ENCODE measurements at places on chromosomes 6 and 20.
A peak's percentile ranks its signal among the peaks of the same experiment; 100 is the strongest.

DNA sequence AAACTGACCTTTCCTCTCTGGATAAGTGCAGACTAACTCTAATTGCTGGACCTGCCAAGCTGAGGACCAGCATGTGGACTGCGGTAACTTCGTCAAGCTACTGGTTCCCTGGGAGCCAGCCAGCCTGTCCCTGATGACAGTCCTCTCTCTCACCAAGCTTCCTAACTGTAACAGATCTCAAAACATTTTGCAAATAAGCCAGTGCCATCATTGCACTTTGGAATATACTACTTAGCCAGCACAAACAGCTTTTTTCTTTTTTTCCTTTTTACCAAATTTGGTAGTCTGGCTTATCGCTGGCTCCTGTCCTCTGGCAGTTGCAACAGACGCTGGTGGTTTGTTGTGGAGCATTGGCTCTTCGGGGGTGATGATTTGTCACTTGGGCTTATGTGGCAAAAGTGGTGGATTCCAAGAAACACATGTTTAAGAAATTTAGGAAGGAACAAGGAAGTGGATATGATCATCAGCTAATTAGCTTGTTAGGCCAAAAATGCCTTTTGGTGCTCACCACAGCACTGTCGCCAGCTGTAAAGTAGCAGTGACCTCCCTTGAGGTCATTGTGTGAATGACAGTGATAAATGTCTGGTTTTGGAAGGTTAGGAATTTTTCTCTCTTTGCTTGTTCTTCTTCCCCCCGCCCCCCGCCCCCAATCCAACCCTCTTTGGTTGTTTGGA is 171.7 kb downstream of the CLIC5 start:
- DNase-seq, result no peak

DNA sequence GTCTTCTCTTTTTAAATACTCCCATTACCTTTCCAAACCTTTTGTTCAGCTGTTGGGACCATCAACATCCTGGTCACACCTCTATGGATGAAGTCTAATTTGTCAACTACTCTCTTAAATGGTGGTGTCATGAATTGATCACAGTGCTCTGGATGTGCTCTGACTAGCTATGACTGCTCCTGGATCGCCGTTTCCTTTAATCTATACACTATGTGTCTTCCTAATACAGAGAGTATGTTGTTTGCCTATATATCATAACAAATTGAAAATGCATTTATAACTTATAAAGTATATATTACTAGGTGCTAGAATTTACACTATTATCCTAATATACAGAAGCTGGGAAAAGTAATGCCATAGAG is 357.5 kb downstream of the LAMA2 start:
- DNase-seq, result no peak

GRCh38 chr20:59222253-59223181 is 58.9 kb downstream of the ZNF831 start:
- peak; percentile 82 for DNase-seq

- peak; percentile 20 for DNase-seq
Observed at GRCh38 chr6:170091639-170092579, 199.0 kb downstream of the DLL1 start.

GRCh38 chr6:166262743-166263515 is 45.3 kb downstream of the PRR18 start:
- no peak for DNase-seq

GRCh38 chr6:3359101-3359752 is 97.6 kb downstream of the SLC22A23 start:
- no peak for DNase-seq

- no peak for DNase-seq
Observed at GRCh38 chr6:28944412-28944865, 20.7 kb upstream of the TRIM27 start.

GRCh38 chr20:32535953-32536823 is 48.9 kb downstream of the NOL4L start:
- peak; percentile 66 for DNase-seq

- no peak for DNase-seq
Observed at GRCh38 chr6:99017150-99017549, 69.4 kb upstream of the FBXL4 start.

DNA sequence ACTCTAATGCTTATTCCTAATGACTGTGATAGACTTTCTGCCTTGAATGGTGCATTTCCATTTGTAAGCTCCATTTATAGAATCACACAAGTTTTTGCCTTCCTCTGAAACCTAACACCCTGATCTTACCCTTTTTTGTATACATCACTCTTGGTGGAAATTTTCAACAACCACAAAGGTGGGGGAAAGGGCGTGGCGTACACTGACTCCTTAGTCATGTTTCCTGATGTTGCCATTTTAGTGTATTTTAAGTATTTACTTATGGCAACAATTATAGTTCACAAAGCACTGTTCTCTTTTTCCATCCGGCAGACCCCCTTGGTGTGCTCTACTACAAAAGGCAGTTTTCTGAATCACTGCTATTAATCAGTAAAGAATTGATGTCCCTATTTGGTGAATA is 92.0 kb downstream of the ATXN1 start:
- DNase-seq, result no peak

- no peak for DNase-seq
Observed at GRCh38 chr20:31823360-31824124, 4.4 kb downstream of the MYLK2 start.

GRCh38 chr6:25050356-25050755 is 114.6 kb upstream of the RIPOR2 start:
- DNase-seq, result no peak

GRCh38 chr6:28124971-28125353 is 553 bp downstream of the ZSCAN16 start:
- no peak for DNase-seq

DNA sequence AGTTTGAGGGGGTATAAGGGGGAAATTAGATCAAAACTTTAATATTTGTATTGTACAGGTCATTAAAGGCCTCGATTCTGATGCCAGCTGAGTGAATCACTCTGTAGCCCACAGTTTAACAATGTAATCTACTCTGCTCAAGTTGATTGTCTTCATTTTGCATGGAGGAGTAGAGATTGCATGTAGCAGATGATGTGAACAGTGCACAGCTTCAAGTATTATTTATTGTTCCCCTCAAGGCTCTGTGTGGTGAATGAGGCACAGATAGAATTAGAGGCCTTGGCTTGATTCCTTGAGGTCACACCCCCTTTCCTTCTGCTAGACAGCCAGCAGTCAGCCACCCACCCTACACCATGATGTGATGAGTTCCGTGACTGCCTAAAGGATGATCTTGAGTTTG is 38.1 kb downstream of the TXLNB start:
- no peak for DNase-seq

GRCh38 chr20:51880188-51880587 is 77.9 kb upstream of the SALL4 start:
- DNase-seq, result no peak

GRCh38 chr6:3650959-3651697 is 100.4 kb downstream of the PXDC1 start:
- no peak for DNase-seq

GRCh38 chr6:157713451-157714152 is 109.4 kb upstream of the SNX9 start:
- no peak for DNase-seq

DNA sequence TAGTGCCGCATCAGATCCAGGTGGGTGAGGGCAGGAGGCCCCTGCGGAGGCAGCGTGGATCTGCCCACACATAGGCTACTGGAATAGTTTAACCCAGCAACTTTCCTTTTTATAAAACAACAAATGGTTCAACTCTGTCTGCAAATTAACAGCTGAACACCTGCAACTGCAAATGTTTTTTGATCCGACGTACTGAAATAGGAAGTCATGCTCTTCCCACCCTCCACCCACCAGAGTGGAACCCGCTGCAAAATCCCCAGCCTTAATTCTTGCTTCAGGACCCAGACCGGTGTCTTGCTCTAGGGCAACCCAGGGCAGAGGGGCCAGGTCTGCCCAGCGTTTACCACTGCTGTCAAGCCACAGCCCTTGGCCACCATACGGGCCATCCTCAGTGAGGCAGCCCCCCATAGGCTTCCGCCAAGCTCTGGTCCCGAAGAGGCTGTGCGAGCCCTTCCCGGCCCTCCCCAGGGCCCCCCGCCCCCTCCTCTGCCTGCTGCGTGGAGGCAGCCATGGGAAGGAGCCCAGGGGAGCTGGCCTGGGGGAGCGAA is 334.3 kb downstream of the ZFAND3 start:
- DNase-seq, result no peak

GRCh38 chr6:34792605-34793500 is 970 bp downstream of the BLTP3A start:
- DNase-seq, result no peak

DNA sequence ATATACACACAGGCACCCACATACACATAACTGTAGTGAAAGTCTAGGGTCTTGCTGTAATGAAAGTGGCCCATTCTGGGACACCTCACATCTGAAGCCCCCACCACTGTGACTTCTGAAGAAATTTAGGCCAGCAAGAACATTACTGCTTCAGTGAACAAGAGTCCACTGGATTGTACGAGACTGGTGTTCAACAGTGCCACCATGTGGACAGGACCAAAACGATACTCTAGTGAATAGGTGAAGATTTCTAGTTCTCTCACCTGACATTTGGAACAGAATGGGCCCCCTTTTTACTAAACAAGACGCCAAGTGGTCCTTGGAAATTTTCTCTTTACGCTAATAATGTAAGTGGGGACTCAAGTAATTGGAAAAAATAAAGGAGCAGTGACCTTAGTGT is 156.9 kb downstream of the MAFB start:
- DNase-seq, result no peak

DNA sequence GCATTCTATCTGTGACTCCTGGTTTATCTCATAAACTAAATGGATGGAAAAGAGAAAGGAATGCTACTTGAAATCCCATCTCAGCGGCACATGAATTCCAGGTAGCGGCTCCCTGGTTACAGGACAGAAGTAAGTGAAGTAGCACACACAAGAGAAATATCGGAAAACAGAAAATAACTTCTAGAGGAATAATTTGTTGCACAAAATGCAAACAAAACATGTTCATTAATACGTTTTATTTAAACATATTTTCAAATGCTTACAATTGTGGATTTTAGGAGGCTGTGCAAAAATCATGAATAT is 26.5 kb upstream of the RPS6KA2 start:
- no peak for DNase-seq

- no peak for DNase-seq
Observed at GRCh38 chr6:116975600-116975999, 98.6 kb downstream of the RFX6 start.

GRCh38 chr6:22513667-22514066 is 55.7 kb upstream of the HDGFL1 start:
- no peak for DNase-seq

GRCh38 chr6:169164986-169165385 is 88.7 kb downstream of the THBS2 start:
- DNase-seq, result no peak

- no peak for DNase-seq
Observed at GRCh38 chr6:33107641-33108040, 31.9 kb downstream of the HLA-DPB1 start.

DNA sequence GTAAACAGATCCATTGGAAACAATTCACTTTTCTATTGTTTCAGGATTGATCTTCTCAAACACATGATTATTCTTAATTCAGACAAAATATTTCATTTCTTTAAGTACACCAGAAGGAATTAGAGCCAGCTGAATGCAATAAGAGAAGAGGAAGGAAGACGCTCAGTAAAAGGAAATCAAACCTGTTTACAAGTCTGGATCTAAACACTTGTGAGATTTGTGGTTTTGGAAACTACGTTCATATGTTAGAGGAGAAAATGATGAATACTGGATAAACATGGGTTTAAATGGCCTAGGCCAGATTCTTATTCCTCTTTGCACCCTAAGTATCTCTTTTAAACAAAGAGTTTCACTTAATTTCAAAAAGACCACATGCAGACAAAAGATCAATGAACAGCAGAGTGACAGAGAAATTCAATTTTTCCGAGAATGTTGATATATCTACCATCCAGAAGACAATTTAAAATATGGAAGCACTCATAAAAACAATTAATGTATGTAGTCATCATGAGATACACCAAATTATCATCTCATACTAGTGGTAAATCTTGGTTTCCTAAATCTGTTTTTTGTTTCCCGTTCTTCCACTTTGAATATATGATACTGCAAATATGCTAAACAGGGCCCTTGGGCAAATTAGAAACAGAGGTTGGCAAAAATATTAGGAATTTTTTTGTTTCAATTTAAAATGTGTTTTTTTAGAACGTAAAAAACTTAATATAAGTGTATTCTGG is 703.5 kb upstream of the CITED2 start:
- no peak for DNase-seq

DNA sequence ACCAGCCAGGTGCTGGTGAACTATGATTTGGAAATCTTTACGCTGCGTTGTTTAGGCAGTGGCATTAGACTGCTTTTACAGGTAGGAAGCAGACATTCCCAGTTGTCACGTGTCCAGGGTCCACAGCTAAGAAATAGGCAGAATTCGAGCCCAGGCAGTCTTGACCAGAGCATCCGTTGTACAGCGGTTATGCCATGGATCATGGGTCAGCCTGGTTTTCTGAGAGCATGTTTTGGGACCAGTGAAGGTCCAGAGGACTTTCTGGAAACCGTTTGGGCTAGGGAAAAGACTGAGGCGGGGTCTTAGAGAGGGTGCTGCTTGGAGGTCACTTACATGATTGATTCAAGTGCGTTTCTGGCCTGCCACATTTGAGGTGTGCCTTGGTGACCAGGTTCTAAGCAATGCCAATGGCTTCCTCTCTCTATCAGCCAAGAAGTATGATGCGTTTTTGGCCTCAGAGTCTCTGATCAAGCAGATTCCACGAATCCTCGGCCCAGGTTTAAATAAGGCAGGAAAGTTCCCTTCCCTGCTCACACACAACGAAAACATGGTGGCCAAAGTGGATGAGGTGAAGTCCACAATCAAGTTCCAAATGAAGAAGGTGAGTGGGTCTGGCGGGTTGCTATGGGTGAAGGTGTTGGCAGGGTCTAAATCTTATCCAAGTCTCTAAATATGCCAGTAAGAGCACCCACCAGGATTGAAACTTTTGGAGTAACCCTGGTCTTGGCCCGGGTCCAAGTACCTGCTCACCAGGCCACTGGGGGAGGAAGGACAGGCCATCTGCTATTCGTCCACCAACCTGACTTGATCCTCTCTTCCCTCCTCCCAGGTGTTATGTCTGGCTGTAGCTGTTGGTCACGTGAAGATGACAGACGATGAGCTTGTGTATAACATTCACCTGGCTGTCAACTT is 1.8 kb downstream of the RPL10A start:
- no peak for DNase-seq

- DNase-seq, result no peak
Observed at GRCh38 chr6:132341646-132342045, 59.6 kb downstream of the MOXD1 start.

GRCh38 chr6:63426844-63427243 is 107.1 kb upstream of the LGSN start:
- DNase-seq, result no peak

GRCh38 chr20:46049815-46050214 is 20.8 kb downstream of the SLC12A5 start:
- DNase-seq, result no peak

DNA sequence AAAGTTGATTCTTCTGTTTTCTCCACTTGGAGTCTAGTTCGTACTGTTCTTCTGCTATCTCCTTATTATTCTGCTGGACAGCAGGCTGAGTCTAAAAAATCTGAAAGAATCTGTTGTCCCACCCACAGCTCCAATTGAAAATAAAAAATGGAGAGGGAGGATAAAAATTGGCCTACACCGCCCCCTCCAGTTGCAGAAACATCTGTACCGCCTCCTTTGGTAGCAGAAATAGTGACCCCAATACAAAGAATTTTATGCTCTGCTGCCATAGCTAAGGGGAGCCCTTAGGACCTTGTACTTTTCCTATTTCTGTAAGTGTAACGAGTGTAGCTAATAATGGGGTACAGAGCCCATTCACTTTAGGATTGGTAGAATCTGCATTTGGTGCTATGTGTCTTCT is 4.9 kb upstream of the FKBP1A start:
- no peak for DNase-seq

All from posterior cingulate gyrus (tissue), 11 donors.